ENCODE measurements at places on chromosomes 6 and 20.

DNA sequence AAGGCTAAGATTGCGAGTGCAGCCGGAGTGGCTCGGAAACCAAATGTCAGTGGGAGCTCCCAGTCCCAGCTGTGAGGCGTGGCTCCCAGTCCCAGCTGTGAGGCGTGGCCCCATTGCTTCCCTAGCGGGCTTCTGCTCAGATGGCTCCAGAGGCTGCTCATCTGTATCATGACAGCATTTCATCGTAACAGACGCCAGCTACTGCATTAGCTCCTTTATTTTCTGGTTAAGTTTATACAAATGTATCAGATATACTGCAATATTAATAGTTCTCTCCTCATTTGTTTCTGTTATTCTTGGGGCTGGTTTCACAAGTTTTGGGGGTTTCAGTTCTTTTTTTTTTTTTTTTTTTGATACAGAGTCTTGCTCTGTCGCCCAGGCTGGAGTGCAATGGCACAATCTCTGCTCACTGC is 34.7 kb upstream of the TBXT start:
- DNase-seq: no peak

GRCh38 chr20:44805979-44806620 is 4.2 kb downstream of the RIMS4 start:
- peak; percentile 25 for DNase-seq

DNA sequence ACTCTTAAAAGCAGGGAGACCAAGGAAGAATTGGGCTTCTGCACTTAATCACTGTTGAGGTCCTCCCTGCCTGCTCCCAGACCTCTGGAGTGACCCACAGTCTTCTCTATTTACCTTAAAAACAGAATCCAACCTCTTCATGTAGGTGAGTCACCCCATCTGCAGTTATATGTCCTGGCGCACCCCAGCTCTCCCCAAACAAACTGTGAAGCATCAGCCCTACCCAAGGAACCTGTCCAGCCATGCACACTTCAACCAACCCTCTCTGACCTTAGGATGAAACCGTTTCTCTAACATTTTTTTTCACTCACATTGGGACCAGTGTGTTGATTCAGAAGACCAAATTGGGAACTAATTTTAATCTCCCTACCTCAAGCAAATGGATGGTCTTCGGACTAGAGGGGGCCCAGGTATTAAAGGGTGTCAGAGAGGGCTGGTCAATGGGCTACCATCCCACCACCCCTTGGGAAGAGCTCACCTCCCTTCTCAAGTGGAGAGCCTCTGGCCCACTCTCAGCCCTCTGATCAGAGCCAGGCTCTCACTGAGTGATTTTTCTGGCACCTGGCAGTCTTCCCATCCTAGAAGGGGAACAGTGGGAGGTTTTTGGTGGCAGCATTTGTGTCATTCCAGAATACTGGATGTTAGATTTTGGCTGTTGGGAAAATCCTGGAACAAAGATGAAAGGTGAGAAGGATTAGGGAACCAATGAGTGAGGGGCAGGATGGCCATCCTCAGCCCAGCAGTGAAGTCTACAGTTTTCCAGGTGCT is 203.6 kb downstream of the LRFN2 start:
- no peak for DNase-seq

GRCh38 chr6:39850736-39851297 is 58.6 kb downstream of the DAAM2 start:
- DNase-seq: peak; percentile 7

DNA sequence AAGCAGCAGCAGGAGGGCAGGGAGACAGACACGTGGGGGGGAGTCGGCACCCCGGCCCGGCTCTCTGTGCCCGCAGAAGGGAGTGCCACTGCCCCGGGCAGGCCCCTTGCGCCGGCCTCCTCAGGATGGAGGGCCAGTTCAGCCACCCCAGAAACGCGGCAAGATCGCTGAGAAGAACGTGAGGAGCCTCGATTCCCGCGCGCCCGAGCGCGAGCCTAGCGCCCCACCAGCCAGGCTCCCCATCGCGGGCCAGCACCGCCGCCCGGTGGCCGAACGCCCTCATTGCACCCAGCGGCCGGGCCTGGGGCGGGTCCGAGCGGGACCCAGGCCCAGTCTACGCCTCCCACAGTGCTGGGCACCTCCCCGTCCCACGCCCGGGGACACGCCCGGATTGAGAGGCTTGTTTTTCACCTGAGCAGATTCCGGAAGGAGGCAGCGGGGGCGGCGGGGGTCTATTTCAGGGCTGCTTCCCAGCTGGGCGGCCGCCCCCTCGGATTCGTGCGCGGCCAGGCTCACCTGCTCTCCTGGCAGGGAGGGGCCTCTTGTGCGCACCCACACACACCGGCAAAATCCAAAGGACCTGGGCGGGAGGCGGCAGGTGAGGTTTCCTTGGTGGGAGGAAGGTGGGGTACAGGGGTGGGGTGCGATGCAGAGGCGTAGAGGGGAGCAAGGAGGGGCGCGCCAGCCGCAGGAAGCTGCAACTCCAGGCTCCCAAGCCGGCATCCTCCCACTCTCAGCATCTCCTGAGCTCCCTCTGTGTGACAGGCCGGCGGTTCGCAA is 9.0 kb upstream of the GRM4 start:
- peak; percentile 26 for DNase-seq

GRCh38 chr6:156502969-156503504 is 274.1 kb upstream of the ARID1B start:
- DNase-seq: no peak

GRCh38 chr6:33854572-33855030 is 50.8 kb upstream of the MLN start:
- no peak for DNase-seq

DNA sequence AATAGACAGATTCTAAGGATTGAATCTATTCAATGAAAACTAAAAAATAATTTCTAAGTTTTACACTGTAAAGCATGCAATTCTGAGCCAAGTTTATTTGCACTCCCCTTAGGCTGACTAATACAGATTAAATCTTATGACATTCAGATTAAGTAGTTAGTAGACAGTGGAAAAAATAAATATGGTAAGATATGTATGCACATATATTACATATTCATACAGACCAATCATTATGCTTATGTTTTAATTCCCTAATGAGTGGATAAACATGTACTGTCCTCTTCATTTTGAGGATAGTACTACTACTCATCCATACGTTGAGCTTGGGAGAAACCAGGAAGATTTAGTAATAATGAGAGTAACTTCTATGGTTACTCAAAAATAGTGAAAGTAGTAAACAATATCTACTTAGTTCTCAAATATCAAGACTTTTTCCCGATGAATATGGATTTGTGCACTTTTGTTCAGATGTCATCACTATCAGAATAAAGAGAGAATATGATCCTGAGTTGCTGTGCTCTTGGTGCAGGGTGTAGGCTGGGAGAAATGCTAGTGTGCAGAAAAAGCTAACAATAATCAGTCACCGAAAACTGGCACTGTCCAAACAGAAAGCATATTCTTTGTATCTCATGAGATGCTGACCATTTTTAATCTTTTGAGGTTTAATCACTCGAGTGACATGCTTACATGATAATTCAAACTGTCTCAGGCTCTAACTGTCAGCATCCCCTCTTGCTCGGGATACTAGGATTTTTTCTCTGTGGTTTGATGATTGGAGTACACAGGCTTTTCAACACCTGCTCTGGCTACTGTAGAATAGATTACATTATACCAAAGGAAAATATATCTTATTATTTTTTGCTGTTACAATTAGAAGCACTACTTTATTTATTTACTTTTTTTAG is 111.6 kb downstream of the EPHA7 start:
- no peak for DNase-seq

DNA sequence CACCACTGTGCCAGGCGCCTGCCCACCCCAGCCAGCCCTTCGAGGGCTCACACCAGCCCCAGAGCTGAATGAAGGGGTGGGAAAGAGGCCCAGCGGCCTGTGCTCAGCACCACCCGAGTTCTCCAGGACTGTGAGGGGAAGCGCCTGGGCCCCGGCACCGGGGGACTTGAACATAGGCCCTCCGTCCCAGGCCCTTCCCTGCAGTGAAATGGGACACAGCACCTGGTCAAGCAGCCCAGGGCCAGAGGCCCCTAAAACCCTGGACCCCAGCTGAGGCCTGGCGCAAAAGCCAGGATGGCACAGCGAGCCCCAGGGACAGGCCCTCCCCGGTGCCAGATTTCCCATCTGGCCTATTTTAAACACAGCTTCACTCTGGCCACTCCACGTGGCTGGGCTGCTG is 4.0 kb downstream of the KCNQ2 start:
- DNase-seq: no peak

- DNase-seq: peak; percentile 36
Measured at GRCh38 chr6:87944541-87944954, 103.1 kb upstream of the SPACA1 start.

- no peak for DNase-seq
Measured at GRCh38 chr6:37061157-37061804, 55.8 kb downstream of the FGD2 start.

GRCh38 chr6:33208091-33208967 is at the start of gene RING1:
Gene RING1 (plus strand): TSS chr6:33208500. CDS start chr6:33208823, 323 bp downstream.
- peak; percentile 67 for DNase-seq

GRCh38 chr6:43993881-43994523 is 133.2 kb downstream of the MRPL14 start:
- DNase-seq: no peak

DNA sequence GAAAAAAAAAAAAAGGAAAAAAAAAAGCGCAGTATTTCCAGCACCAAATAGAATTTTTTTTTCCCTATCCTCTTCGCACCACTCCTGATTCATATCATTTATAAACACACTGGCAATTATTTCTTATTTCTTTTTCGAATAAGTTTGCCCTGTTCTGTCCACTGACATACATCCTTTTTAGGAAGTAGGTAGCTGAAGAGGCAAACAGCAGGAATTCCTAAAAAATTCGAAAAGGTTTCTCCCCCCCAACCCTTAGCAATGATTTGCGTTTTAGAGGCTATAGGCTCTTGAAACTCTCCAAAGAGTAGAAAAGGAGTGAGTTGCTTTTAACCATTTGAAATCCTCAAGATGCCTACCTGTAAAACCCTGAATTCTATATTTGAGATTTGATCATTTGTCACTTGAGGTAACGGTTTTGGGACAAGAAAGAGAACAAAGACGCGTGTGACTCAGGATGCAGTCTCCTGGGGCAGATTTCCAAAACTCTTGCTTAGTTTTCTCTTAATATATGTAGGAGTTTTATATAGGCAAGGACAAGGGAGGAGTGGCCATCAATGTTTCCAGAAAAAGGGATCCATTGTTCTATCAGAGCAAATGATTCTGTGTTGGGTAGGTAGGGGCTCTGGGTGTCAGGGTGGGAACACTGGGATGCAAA is 531 bp upstream of the CCN2 start:
- DNase-seq: no peak

- no peak for DNase-seq
Measured at GRCh38 chr6:135633573-135633972, 136.0 kb upstream of the AHI1 start.

GRCh38 chr6:127851197-127851596 is 49.7 kb downstream of the THEMIS start:
- peak; percentile 26 for DNase-seq

DNA sequence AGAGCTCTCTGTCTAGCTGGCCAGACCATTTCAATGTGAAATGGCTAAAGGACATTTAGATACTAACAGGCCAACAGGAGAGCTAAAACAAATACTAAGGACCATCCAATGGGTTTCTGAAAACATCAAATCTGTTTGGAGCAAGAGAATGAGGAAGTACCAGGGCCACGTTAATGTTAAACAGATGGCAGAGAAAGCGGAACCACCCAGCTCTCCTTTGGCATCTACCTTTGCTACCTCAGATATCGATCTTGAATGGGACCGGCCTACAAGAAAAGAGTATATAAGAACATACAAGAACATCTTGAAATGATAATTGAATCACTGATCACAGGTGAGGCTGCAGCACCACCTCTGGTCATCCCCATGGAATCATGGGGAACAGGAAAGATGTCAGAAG is 31.8 kb downstream of the KCNK5 start:
- DNase-seq: no peak

GRCh38 chr20:44186674-44187053 is 324 bp downstream of the JPH2 start:
- DNase-seq: no peak

DNA sequence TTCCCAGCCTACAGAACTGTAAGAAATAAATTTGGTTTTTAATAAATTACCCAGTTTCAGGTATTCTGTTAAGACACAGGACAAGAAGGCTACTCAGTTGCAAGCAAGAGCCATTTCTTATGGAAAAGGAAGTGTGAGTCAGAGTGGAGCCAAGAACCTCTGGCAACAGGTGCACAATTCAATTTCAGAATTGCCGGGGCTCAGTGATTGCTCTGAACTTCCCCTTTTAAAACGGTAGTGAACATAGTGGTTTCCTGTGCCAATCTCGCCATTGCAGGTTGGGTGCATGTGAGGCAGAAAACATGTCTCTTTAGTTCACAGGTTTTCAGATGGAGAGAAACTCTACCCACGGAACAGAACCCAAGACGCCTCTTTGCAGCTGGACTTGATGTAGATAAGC is 16.4 kb downstream of the PIGT start:
- DNase-seq: no peak

DNA sequence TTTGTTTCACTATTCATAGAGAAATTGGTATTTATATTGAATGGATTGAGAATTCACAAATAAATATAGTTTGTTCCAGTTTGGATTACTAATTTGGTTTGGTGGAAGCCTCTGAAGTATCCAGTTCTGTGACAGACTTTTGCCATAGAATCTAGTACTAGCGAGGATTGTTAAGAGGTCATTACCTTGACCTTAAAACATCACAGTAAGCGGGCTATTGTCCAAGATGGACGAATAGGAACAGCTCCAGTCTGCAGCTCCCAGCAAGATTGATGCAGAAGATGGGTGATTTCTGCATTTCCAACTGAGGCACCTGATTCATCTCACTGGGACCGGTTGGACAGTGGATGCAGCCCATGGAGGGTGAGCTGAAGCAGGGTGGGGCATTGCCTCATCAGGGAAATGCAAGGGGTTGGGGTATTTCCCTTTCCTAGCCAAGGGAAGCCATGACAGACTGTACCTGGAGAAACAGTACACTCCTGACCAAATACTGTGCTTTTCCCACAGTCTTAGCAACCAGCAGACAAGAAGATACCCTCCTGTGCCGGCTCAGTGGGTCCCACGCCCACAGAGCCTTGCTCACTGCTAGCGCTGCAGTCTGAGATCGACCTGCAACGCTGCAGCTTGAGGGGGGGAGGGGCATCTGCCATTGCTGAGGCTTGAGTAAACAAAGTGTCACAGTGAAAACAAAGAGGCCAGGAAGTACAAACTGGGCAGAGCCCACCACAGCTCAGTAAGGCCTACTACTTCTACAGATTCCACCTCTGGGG is 66.4 kb upstream of the NEDD9 start:
- no peak for DNase-seq

DNA sequence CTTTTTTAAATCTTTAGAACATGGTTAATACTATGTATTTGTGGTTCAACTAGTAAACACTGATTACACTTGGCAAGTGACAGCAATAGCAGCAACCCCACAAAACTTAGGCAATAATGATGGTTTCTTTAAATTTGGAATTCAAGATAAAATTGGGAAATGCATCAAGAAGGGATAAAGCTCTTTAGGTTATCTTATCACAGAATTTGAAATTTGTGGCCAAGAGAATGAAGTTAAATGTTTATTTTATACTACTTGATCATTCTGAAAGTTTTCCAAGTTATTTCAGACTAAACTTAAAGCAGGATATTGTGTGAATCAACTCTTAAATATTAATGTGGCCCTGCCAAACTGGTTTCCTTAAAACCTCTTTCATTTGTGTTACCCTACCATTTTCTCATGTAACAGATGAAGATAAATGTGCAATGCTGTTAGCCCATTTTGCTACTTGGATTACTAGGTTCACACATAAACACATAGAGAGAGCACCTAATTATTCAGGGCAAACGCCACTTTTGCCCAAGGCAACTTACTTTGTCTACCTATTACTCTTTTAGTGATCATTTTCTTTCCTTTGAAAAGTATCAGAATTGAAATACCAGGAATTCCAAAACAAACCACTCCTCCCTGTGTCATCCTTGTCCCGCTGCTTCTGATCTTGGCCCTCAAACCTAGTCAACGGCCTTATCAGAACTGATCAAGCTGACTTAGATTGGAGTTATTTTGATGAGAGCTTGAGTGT is 186.7 kb upstream of the TENT5A start:
- DNase-seq: peak; percentile 76
